ENCODE measurements at places on chromosomes 3 and 15.
A peak's percentile ranks its signal among the peaks of the same experiment; 100 is the strongest.

GRCh38 chr3:77464111-77464688 is 424.3 kb downstream of the ROBO2 start:
- DNase-seq, result no peak

DNA sequence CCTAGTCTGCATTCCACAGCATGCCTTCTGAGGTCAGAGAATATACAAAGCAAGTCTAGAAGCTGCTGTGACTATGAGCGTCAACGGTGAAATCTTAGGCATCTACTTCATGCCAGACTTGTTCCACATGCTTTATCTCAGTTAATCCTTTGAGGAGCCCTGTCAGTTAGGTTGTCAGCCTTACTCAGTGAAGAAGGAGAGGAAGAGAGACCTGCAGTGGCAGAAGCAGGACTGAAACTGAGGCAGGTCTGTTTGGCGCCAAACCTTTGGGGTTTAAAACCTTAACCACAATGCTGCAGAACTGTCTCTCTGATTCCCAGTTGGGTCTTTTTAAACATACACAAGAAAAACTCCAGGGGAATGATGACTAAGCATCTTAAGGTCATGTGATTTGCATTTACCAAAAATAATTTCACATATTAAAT is 139.0 kb upstream of the LIPC start:
- DNase-seq, result no peak

- DNase-seq, result peak; percentile 64
Measured at GRCh38 chr15:62770752-62771151, 271.8 kb upstream of the TPM1 start.

DNA sequence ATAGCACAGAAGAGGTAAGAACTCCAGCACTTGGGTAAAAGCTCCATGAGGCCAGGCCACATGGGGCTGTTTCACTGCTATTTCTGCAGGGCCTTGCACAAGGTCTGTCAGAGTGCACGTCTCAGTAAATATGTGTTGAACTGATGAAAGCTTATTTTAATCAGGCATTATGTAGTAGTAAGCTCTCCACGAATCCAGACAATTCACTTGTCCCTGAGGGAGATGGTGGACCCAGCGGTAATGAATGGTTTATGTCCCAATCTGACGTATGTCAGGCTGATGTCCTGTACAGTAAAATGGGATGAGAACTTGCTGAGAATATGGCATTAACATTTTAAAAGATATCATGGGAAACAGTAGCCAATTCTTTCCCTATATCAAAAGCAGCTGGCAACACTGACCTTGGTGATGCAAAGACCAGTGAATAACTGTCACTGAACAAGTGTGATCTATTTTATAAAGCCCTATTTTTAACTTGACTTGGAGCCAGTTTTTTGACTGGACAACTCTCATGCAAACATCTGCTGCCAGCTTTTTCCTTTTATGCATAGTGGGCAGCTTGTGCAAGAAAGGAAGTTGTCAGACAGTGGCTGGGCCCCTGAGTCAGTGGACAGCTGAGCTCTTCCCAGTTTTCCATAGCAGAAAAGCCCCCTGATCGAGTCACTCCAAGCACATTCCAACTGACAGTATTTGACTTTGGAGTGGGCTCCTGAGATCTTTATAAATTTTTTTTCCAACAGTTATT is 519.8 kb upstream of the MDFIC2 start:
- DNase-seq, result peak; percentile 82

DNA sequence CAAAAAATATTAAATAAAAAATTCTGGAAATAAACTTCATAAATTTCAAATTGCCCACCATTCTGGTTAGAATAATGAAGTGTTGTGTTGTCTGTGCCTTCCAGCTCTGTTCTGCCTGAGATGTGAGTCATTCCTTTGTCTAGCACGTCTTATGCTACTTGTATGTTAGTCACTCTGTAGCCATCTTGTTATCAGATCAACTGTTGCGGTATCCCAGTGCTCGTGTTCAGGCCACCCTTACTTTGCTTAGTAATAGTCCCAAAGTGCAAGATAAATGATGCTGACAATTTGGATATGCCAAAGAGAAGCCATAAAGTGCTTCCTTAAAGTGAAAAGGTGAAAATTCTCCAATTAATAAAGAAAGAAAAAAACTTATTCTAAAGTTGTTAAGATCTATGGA is 527.5 kb downstream of the NAALADL2 start:
- DNase-seq, result peak; percentile 73

GRCh38 chr15:50077651-50078050 is 41.4 kb downstream of the ATP8B4 start:
- no peak for DNase-seq

DNA sequence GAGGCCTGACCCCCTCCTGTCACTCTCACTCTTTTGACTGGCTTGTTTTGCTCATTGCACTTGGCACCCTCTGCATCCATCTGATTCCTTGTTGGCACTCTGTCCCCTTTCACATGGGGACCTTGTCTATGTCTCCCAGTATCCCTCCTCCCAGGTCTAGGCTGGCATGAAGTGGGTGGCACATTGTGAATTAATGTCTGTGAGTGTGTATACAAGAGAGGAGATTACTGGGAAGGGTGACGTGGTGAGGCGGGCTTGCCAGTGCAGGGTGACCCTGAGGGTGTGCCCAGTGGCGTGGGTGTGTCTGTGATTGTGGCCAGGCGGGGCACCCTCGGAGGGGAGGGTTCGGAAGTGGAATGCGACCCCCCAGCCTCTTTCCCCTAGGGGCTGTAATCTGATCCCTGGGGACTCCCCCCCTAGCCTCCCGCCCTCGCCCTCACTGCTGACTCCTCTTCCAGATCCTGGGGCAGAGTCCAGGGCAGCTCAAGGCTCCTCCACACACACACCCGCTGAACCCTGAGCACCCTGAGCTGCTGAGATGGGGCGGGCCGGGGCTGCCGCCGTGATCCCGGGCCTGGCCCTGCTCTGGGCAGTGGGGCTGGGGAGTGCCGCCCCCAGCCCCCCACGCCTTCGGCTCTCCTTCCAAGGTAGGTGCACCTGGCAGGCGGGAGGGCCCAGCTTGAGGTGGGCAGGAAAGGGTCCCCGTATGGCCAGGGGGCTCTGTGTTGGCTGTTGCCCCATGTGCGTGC is at the start of gene SEMA3B:
SEMA3B (plus strand) TSS at position 445 of the 749 bp plus-strand sequence; CDS start at position 539, 94 bp downstream.
- peak; percentile 76 for DNase-seq

DNA sequence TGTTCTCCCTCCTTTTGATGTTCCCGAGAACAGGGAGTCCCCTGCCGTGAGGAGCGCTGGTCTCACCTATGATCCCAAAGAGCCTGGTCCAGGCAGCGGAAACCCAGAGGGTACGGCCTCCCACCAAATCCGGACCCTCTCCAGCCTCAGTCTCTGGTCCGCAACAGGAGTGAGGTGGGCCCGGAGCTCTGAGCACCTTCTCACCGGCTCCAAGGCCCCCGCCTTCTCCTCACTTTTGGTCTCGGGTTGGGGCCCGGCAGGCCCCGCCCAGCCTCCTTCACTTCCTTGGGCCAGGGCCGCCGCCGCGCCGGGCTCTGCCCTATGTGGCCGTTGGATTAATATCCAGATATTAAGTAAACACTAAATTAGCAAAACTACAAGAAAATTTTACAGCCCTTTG is 5.7 kb upstream of the SKOR1 start:
- no peak for DNase-seq

DNA sequence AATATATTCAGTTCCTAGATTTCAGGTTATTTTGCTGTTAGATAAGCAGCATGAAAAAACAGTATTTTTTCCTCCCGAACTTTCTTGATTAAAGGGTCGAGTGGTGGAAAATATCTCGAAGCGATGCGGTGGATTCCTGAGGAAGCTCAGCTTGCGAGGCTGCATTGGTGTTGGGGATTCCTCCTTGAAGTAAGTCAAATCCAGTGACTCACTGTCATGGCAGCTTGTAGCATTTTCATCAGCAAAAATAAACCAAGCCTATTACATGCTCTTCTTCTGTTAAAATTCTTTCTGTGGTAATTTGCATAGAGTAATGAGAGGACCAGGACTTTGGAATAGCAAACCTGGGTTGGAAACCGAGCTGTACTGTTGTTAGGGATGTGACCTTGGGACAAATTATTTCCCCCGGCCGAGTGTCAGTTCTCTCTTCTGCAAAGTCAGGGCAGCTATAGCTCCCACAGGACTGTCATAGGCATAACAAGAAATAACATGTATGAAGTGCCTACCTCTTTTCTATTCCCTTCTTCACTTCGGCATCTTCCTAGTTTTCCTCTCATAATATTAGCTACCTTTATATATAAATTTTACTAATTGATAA is 75.6 kb downstream of the UBP1 start:
- peak; percentile 62 for DNase-seq

DNA sequence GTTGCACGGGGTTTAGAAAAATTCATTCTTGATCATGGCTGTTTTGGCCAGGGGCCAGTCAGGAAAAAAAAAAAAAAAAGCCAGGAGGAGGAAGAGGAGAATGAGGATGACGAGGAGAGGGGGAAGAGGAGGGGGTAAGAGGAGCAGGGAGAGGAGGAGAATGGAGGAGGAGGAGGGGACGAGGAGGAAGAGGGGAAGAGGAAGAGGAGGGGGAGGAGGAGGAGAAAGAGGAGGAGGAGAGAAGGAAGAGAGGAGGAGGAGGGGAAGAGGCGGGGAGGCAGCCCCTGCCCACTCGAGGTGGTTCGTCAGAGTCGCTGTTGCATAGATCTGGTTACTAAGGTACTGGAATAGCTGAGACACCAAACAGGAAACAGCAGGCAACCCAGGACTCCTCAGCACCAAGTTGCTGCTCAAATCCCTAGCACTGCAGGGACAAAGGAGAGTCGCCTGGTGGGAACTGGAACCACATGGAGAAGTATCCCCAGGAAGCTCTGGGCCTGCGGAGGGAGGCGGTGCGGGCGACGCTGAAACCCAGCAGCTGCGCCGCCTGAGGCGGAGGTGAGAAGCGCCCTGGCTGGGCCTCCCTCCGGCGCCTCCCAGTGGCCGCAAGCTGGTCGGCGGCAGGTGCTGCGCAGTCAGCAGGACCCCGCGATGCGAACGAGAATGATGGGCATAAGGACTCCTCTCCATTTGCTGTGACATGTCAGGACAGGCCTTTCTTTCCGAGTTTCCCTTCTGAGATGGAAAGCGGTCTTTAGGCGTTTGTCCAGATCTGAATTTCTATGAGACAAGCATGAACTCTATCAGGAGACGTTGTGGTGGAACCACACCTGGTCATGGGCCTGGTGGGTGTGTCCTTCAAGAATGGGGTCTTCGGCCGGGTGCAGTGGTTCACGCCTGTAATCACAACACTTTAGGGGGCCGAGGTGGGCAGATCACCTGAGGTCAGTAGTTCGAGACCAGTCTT is 17.5 kb downstream of the FAM240A start:
- peak; percentile 80 for DNase-seq

- peak; percentile 73 for DNase-seq
Measured at GRCh38 chr15:101124731-101125451, 127.0 kb downstream of the CHSY1 start.

GRCh38 chr3:172285844-172286243 is 162.4 kb downstream of the GHSR start:
- peak; percentile 46 for DNase-seq

- DNase-seq, result no peak
Measured at GRCh38 chr3:37752649-37753025, 109.0 kb upstream of the CTDSPL start.

GRCh38 chr3:133058243-133058642 is 20.1 kb downstream of the TMEM108 start:
- no peak for DNase-seq

DNA sequence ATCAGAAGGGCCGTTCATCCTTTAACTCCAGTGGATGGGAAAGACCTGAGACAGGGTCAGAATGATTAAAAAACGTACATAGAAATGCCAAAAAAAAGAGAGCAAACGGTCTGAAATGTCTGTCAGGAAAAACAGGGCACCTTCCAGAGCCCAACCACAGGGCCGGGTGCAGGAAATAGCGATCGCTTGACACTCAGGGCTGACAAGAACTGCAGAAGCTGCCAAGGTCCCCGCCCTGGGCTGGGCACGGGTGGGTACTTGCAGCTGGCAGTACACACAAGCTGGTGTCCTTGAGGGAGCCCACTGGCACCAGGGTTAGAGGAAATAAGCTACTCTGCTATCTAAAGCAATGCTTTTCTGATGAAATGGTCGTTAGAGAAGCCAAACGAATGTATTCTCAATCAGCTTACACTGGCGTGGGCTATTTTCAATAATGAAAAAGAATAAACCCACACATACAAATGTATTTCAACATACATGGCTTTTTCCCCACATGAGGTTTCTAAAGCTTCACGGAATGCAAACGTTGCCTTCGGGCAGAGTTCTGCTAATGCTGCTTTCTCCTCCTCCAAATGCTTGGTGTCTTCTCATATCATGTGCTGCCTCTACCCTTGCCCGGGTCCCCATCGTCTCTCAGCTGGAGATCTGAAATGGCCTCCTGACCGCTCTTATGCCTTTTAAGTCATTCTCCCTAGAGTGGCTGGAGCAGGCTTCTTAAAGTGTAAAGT is 15.6 kb downstream of the FRMD4B start:
- DNase-seq, result peak; percentile 85

DNA sequence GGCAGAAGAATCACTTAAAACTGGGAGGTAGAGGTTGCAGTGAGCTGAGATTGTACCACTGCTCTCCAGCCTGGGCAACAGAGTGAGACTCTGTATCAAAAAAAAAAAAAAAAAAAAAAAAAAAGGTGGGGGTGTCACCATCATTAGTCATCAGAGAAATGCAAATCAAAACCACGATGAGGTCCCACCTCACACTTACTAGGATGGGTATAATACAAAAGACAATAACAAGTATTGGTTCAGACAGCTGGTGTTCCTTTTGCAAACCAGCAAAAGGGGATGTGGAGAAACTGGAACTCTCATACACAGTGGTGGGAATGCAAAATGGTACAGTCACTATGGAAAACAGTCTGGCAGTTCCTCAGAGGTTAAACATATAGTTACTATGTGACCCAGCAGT is 78.7 kb upstream of the TSC22D2 start:
- no peak for DNase-seq

DNA sequence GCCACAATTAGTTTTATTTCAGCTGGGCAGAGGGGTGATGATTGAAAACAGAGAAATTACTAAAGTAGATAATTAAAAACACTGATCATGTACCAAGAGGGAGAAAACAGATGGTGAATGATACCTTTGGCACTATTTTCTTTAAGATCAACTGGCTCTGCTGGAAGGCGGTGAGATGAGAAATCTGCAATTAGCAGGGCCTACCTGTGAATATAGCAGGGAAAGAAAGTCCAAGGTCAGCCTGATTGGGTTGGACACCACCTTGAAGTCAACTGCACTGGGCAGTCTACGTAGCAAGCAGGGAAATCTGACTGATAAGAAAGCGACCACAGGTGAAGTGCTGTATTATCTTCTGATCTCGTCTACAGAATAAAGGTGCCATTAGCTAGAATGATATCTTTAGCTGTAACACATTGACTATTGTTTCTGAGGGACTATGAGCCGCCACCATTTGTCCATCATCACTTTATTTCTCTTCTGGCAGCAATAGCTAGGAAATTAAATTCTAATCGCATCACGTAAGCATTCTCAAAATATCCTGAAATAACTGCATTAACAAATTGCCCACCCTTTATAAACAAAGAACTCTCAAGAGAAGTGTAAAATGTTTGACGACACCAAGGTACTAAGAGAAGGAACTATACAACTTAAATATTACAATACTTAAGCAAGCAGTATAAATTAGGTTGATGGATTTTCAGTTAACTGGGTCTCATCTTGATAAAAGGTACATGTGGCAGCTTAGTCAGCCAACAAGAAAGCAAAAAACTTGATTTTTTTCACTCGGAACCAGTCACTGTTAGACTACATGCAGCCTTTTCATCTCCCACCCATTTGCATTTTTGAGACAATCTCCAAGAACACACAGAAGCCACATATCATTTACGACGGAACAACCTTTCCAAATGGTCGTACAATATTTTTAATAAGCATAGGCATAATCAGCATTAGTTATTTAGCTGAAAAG is 1.3 kb downstream of the NEDD4 start:
- DNase-seq, result peak; percentile 39

GRCh38 chr15:41483115-41483514 is 10.6 kb upstream of the ITPKA start:
- DNase-seq, result no peak
